Memory B cell (primary cell): ENCODE measurements at places on chromosomes 7 and 10.

GRCh38 chr7:144118341-144118740 lies 4.6 kb upstream of the OR2A14 start:
- H3K27me3 ChIP-seq: peaks cover 4% of the 10 kb centered on the region
- H3K27ac ChIP-seq: no peak overlapping the region
- H3K4me1 ChIP-seq: no peaks in the 10 kb centered on the region
- H3K36me3 ChIP-seq: no peaks in the 10 kb centered on the region
- no peak for DNase-seq

- no peaks in the 10 kb centered on the region for H3K27me3 ChIP-seq
- peak; percentile 46 for DNase-seq
- peaks cover 38% of the 10 kb centered on the region for H3K4me1 ChIP-seq
- peak overlapping the region; percentile 96 for H3K27ac ChIP-seq
Measured at GRCh38 chr7:8177109-8177933, 84.6 kb downstream of the ICA1 start.

DNA sequence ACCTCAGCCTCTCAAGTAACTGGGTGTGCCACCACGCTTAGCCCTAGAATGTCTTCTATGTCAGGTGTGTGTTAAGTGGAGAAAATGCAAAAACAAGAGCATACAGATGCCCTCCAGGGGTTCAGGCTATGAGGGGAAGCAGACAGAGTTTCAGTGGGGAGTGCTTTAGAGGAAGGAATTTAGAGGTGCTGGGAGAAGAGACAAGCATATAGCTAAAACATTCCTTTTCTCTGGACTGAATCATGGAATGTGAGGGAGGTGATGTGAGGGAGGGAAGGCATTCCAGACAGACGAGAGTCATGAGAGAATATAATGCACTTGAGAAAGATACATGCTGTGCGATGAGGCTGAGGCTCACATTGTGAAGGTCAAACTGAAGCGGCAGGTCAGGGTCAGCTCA lies 6.6 kb upstream of the ZNF786 start:
- H3K4me1 ChIP-seq: no peaks in the 10 kb centered on the region
- H3K27me3 ChIP-seq: no peaks in the 10 kb centered on the region
- H3K27ac ChIP-seq: no peak overlapping the region
- no peak overlapping the region for H3K4me3 ChIP-seq
- no peak for DNase-seq

GRCh38 chr7:36300696-36301350 lies 88.8 kb upstream of the ANLN start:
- no peak overlapping the region for H3K4me3 ChIP-seq
- H3K27ac ChIP-seq: no peak overlapping the region
- no peaks in the 10 kb centered on the region for H3K27me3 ChIP-seq
- DNase-seq: no peak
- H3K4me1 ChIP-seq: no peaks in the 10 kb centered on the region
- no peaks in the 10 kb centered on the region for H3K36me3 ChIP-seq

DNA sequence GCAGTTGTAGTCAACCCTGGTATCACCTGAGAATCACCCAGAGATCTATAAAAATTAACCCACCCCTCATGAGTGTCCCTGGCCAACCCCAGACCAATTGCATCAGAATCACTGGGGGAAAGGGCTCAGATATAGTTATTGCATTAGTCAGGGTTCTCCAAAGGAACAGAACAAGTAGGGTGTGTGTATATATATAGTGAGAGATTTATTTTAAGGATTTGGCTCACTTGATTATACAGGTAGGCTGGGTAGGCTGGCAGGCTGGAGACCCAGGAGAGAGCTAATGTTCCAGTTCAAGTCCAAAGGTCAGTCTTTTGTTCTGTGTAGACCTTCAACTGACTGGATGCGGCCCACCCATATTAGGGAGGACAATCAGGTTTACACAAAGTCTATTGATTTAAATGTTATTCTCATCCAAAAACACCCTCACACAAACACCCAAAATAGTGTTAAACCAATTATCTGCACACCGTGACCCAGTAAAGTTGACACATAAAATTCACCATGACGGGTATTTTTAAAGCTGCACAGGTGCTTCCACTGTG lies 372.9 kb upstream of the NFE2L3 start:
- DNase-seq: no peak
- no peaks in the 10 kb centered on the region for H3K36me3 ChIP-seq
- peaks cover 14% of the 10 kb centered on the region for H3K27me3 ChIP-seq
- no peak overlapping the region for H3K4me3 ChIP-seq

DNA sequence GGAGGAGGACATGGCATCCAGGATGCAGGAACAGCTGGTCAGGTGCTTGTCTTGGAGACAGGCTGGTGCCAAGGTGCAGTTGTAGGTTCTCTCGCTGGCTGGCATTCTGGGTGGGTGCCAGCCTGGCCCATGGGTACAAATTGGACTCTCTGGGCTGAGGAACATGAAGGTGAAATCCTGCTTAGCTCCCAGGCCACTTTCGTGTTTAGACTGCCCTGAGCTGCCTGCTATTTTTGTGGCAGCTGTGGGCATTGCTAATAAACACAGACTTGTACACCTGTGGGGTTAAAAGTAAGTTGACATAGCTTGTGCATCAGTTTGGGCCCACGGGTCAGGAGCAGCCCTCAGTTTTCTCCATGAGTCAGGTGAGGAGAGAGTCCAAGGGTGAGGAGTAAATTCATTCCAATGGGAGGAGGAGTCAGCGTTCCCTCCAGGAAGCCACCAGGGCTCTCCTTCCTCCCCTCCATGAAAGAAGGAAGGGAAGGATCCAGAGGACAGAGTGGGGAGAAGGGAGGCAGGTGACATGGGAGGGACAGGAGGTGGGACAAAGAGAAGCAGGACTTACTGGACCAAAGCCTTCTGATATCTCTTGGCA lies 380.0 kb downstream of the GLRX3 start:
- no peaks in the 10 kb centered on the region for H3K36me3 ChIP-seq
- H3K27ac ChIP-seq: no peak overlapping the region
- DNase-seq: no peak
- no peaks in the 10 kb centered on the region for H3K4me1 ChIP-seq
- H3K4me3 ChIP-seq: no peak overlapping the region
- no peaks in the 10 kb centered on the region for H3K27me3 ChIP-seq

DNA sequence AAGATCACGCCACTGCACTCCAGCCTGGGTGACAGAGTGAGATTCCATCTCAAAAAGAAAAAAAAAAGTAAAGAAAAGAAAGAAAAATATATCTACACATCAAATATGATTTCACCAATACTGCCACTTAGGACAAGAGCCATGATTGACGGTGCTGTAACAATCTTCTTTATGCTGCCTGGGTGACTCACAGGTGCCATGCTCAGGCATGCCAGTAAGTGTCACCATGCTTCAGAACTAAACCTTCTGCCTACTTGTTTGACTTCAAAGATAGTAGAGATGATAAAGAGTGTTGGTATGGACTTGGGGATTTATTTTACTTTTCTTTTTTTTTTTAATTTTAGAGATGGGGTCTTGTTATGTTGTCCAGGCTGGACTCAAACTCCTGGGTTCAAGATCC lies 33.6 kb upstream of the DNMBP start:
- H3K4me1 ChIP-seq: no peaks in the 10 kb centered on the region
- peaks cover 2% of the 10 kb centered on the region for H3K27me3 ChIP-seq
- no peak for DNase-seq
- no peaks in the 10 kb centered on the region for H3K36me3 ChIP-seq
